ENCODE measurements at places on chromosomes 5 and 9. TPM values are rescaled to one million over a fixed set of nuclear protein-coding genes. Genes with fewer than 3 reads are reported as not detected.

SLC6A19 gene
- total RNA-seq: not detected

ZBED3 gene
- 12.3 TPM for total RNA-seq

GFPT2 gene
- 0.12 TPM for total RNA-seq

FOXD4L6 gene
- 0.28 TPM for total RNA-seq

CCDC107 gene
- total RNA-seq: 8.0 TPM

FOXD4 gene
- total RNA-seq: 1.7 TPM

SLC36A3 gene
- total RNA-seq: not detected
